ENCODE measurements at places on chromosomes 3 and 15.

DNA sequence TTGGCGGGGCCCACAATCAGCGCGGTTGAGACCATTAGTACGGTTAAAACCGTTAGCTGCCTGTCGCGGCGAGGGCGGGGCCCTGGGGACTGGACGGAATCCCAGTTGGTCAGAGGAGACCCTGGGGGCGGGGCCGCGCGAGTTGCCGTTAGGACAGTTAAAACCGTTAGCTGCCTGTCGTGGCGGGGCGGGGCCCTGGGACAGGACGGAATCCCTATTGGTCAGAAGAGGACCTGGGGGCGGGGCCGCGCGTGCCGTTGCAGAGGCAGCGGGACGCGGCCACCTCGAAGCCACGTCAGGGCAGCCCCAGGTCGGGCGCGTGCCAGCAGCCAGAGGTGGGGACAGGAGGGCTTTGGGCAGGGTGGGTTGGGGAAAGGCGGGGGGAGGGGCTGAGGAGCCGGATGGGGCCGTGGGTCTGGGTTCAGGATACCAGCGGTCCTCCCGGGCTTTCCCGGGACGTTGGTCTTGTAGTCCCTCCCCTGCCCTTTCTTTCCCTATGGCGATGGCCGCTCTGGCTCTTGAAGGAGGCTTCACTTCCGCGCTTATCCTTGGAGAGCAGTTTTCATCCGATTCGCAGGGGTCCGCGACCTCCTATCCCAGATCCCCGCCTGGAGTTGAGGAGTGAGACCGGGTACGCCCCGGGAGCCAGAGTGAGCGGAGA, 28.0 kb downstream of the KLHDC8B start:
- no peak for DNase-seq

DNA sequence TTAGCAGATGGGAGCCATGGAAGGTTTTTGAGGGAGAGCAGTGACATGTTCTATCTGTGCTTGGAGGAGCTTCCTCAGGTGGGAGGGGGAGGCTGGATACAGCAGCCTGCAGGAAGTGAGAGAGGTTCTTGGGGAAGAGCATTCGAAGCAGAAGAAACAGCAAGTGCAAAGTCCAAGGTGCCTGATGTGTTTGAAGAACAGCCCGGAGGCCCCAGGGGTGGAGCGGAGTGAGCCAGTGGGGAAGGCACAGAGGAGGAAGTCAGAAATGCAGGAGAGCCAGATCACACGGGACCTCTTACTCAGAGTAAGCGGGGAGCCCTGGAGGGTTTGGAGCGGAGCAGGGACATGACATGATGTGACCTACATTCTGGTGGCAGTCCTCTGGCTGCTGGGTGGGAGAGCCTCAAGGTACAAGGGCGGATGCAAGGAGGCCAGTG, 10.8 kb downstream of the ITGA11 start:
- no peak for DNase-seq

DNA sequence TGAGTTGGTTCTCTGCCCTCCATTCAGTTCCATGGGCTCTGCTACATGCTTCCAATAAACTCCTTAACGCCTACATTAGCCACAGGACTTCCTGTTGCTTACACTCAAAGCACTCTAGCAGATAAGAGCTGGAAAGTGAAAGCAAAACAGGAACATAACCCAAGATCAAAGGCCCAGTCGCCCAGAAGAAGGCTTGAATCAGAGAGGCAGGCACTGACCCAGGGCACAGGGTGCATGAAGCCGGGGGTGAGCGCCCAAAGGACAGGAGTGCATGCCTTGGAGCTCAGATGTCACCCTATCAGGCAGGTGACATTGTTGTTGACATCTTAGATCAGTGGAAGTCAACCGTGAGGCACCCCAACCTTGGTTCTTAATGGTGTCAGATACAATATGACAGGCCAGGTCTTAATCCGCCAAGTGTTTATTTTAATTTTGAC, 235.1 kb downstream of the UACA start:
- DNase-seq = peak; percentile 40

DNA sequence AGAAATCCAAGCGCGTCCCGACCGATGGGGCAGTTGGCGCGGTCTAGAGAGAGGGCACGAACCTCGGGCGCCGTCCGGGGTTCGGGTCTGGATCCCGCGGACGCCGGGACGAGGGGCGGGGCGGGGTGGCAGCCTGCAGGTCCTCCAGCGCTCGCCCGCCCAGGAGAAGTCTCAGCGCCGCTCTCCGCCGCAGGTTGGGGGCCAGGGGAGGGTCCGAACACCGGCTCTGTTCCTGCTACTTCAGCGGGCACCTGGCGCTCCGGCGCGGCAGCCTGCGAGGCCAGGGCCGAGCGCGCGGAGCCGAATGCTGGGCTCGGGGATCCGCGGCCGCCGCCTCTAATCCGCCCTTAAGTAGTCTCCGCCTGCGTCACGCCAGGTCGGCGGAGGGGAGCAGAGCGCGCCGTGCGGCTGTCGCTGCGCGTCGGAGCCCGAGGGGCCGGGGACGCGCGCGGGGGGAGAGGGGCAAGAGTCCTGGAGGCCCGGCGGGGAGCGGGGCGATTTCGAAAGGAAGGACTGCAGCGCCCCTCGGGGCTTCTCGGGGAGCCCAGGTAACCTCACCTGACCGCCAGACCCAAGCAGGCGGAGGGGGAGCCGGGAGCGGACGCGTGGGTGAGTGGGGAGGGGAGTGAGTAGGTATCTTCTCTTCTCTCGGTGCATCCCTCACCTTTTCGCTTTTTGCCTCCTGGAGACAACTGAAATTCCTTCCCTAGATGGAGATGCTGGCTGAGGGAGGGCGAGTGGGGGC, at the start of gene GJD2:
TSS of gene GJD2 (minus strand) at position 325 of the 745 bp plus-strand sequence. CDS start 510 bp downstream, outside the sequence.
- DNase-seq = no peak

DNA sequence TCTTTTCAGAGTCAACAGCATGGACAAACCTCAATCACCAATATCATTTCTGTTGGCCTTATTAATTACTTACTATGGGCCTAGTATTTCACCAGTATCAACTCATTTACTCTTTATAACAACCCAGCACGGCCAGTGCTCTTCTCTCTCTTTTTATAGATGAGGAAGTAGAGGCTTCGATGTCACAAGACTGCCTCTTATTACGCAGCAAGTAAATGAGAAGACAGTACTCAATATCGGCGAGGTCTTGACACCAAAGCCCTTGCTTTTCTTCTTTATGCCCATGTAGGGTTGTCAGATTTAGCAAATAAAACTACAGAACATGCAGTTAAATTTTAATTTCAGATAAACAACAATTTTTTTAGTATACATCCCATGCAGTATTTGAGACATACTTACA, 99.0 kb upstream of the KCNMB2 start:
- no peak for DNase-seq

All from activated CD4-positive, alpha-beta T cell treated with anti-CD3 and anti-CD28 coated beads, Interleukin-2, amount 50 U/mL, for 4 hours (primary cell).